GM23248 (cell line): ENCODE measurements at places on chromosomes 3 and 15. TPM values are rescaled to one million over a fixed set of nuclear protein-coding genes. Genes with fewer than 3 reads are reported as not detected.

The HGD gene
- total RNA-seq: not detected in 2 replicates

The GPR62 gene
- not detected in 2 replicates for total RNA-seq

The TMEM212 gene
- total RNA-seq: not detected in 2 replicates

The SCAANT1 gene
- total RNA-seq: not detected in 2 replicates

The CD200 gene
- total RNA-seq: 0.76 TPM in 1 of 2 replicates, not detected in the other

The FAM162A gene
- total RNA-seq: 8.0 and 25.2 TPM in 2 replicates

The DCLK3 gene
- total RNA-seq: under 0.01 TPM in 1 of 2 replicates, not detected in the other

The SAMMSON gene
- not detected in 2 replicates for total RNA-seq

The ATP10A gene
- 64.1 and 73.1 TPM in 2 replicates for total RNA-seq

The TEX55 gene
- not detected in 2 replicates for total RNA-seq
